Neural progenitor cell (in vitro differentiated cells): ENCODE measurements at places on chromosomes 7 and 10. TPM values are rescaled to one million over a fixed set of nuclear protein-coding genes. Genes with fewer than 3 reads are reported as not detected.

GRCh38 chr7:101677391-101677790, 48.3 kb upstream of the MYL10 start:
- no peak overlapping the region for H3K4me3 ChIP-seq
- H3K36me3 ChIP-seq, result no peaks in the 10 kb centered on the region
- H3K4me1 ChIP-seq, result peaks cover 4% of the 10 kb centered on the region
- H3K27me3 ChIP-seq, result no peaks in the 10 kb centered on the region

GRCh38 chr7:21318916-21319270, 109.0 kb upstream of the SP4 start:
- H3K36me3 ChIP-seq, result no peaks in the 10 kb centered on the region
- no peaks in the 10 kb centered on the region for H3K27me3 ChIP-seq
- H3K4me3 ChIP-seq, result no peak overlapping the region
- H3K27ac ChIP-seq, result no peak overlapping the region

DNA sequence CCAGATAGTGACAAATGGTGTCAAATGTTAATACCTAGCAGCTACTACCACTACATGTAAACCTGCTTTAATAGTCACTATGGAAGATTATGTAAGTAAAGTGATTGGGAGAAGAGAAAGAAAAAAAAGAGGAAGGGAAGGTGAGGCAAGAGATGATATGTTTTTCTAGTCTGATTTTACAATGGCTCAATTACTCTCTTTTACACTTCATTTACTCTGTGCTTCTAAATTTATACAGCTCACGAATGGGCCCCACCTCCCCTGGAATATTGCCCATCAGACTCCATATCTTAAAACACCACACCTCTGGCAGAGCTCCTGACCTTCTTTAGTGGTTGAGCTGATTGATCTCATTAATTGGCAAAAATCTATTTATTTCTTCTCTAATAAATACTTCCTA, 28.0 kb upstream of the IKZF1 start:
- H3K36me3 ChIP-seq, result no peaks in the 10 kb centered on the region
- no peak overlapping the region for H3K4me3 ChIP-seq

GRCh38 chr7:107591421-107591820, 11.4 kb downstream of the BCAP29 start:
- H3K36me3 ChIP-seq, result no peaks in the 10 kb centered on the region
- no peaks in the 10 kb centered on the region for H3K27me3 ChIP-seq
- no peak for DNase-seq
- H3K4me3 ChIP-seq, result no peak overlapping the region
- no peaks in the 10 kb centered on the region for H3K4me1 ChIP-seq

DNA sequence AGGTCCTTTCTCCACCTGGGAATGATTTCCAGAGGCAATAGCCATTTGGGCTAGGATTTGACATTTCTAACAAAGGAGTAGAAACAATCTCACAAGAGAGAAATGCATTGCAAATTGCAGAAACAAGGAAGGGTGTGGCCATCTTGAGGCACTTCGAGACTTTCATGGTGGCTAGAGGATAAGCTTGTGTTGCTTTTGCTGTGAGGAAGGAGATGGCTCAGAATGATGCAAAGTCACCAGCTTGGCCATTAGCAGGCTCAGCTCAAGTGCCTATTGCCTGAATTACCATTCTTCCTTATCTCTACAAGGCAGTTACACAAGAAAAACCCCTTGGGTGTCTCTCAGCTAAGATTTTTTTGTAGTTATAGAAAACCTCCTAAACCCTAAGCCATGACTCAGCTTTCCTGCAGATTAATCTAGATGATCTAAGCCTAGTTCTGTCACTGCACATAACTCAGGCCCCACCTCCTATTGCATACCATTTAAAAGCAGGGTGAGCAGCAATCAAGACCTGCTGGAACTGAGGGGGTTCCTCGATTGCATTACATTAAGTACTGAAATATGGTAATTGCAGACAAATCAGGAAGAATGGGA, 683.1 kb downstream of the NRG3 start:
- no peaks in the 10 kb centered on the region for H3K36me3 ChIP-seq
- no peak overlapping the region for H3K4me3 ChIP-seq
- H3K4me1 ChIP-seq, result no peaks in the 10 kb centered on the region
- no peaks in the 10 kb centered on the region for H3K27me3 ChIP-seq
- no peak for DNase-seq

DNA sequence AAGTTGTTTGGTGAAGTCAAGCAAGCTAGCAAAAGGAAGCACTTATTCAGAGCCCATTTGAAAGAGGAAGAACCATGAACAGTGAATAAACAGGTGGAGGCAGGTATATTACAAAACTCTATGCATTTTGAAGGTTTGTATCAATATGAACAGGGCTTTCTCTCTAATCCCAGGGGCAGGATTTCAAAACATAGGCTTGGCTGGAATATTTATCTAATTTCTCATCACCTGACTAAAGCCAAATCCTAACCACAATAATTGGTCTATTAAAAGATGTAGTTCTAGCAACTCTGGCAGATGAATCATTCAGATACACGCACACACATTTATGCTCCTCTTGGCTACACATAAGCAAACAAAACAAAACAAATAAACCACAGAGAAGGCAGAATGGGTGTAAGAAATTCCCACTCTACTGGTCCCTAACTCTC, 554.4 kb downstream of the INHBA start:
- no peaks in the 10 kb centered on the region for H3K27me3 ChIP-seq
- DNase-seq, result no peak
- H3K4me3 ChIP-seq, result no peak overlapping the region
- peaks cover 8% of the 10 kb centered on the region for H3K4me1 ChIP-seq
- H3K27ac ChIP-seq, result no peak overlapping the region

DNA sequence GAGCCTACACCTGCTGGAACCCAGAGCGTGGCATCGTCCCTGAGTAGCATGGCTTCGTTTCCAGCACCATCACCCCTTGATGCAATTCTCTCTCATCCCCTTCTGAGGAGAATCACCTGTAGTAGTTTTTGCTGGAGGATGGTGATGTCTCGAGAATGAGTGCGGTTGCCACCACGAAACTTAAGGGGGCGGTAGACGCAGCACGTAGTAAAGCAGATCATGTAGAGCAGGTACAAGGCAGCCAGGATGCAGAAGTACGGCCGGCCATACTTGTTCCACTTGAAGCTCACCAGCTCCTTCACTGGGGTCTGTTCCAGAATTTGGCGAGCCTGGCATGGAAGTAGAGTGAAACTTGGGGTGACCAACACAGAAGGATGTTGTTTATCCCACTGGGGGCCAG, 8.1 kb downstream of the TRPV5 start:
- no peaks in the 10 kb centered on the region for H3K4me1 ChIP-seq
- no peak overlapping the region for H3K4me3 ChIP-seq
- no peak for DNase-seq
- no peaks in the 10 kb centered on the region for H3K36me3 ChIP-seq
- no peaks in the 10 kb centered on the region for H3K27me3 ChIP-seq

- no peak overlapping the region for H3K4me3 ChIP-seq
- H3K27ac ChIP-seq, result peak overlapping the region; percentile 77
- no peaks in the 10 kb centered on the region for H3K27me3 ChIP-seq
- peaks cover 34% of the 10 kb centered on the region for H3K4me1 ChIP-seq
These were observed 65.6 kb downstream of the HIPK2 start for GRCh38 chr7:139711991-139712743.

- no peak for DNase-seq
- no peak overlapping the region for H3K4me3 ChIP-seq
- no peaks in the 10 kb centered on the region for H3K4me1 ChIP-seq
- no peaks in the 10 kb centered on the region for H3K27me3 ChIP-seq
These were observed 89.0 kb upstream of the PPP2R2D start for GRCh38 chr10:131811630-131812403.

GRCh38 chr10:4051641-4052151, 266.7 kb upstream of the KLF6 start:
- DNase-seq, result no peak
- no peaks in the 10 kb centered on the region for H3K36me3 ChIP-seq
- no peak overlapping the region for H3K4me3 ChIP-seq
- no peaks in the 10 kb centered on the region for H3K27me3 ChIP-seq
- no peaks in the 10 kb centered on the region for H3K4me1 ChIP-seq

DNA sequence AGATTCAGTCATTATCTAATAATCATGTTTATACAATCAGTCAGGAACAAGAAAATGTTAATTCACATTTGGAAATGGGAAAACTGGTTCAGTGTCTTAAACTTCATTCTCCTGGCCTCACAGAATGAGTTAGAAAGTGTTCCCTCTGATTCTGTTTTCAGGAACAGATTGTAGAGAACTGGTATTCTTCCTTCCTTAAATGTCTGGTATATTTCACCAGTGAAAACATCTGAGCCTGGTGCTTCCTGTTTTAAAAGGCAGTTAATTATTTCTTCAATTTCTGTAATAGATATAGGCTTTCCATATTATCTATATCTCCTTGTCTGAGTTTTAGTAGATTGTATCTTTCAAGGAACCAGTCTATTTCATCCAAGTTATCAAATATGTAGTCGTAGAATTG, 97.1 kb upstream of the TMEM168 start:
- DNase-seq, result no peak
- H3K36me3 ChIP-seq, result no peaks in the 10 kb centered on the region
- no peak overlapping the region for H3K4me3 ChIP-seq
- H3K27me3 ChIP-seq, result no peaks in the 10 kb centered on the region

- no peak for DNase-seq
- H3K4me1 ChIP-seq, result no peaks in the 10 kb centered on the region
- no peak overlapping the region for H3K27ac ChIP-seq
- peaks cover 55% of the 10 kb centered on the region for H3K27me3 ChIP-seq
- no peaks in the 10 kb centered on the region for H3K36me3 ChIP-seq
These were observed 293.6 kb downstream of the DNAJB6 start for GRCh38 chr7:157630301-157630853.

GRCh38 chr7:98133181-98133580, 26.5 kb downstream of the LMTK2 start:
- H3K27me3 ChIP-seq, result no peaks in the 10 kb centered on the region
- DNase-seq, result no peak
- H3K4me1 ChIP-seq, result peaks cover 22% of the 10 kb centered on the region
- no peak overlapping the region for H3K4me3 ChIP-seq
- no peak overlapping the region for H3K27ac ChIP-seq
- H3K36me3 ChIP-seq, result no peaks in the 10 kb centered on the region

GRCh38 chr7:102286237-102287110, at the start of gene SH2B2:
Gene SH2B2 (plus strand): TSS chr7:102286868. CDS start chr7:102300551, 13,683 bp downstream.
- no peaks in the 10 kb centered on the region for H3K36me3 ChIP-seq
- H3K4me1 ChIP-seq, result peaks cover 19% of the 10 kb centered on the region
- DNase-seq, result peak; percentile 87
- no peak within 1 kb of the TSS for H3K27ac ChIP-seq
- peak within 1 kb of the TSS; percentile 95 for H3K4me3 ChIP-seq

DNA sequence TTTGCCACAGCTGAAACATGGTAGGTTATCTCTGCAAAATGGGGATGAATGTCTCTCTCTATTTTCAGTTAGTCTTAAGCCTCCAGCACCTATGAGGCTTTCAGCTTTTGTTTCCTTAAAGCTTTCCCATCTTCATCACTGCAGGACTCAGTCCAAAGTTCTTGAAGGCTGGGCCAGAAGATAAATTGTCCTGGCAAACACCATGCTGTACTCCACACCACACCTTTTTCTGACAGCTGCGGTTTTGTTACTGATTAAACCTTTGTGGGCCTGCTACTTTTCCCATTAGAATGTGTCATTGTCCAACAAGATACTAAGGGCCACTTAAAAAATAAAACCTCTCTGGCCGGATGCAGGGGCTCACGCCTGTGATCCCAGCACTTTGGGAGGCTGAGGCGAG, 87.2 kb upstream of the A1CF start:
- H3K4me1 ChIP-seq, result no peaks in the 10 kb centered on the region
- no peak overlapping the region for H3K4me3 ChIP-seq
- no peak for DNase-seq
- H3K27ac ChIP-seq, result no peak overlapping the region
- no peaks in the 10 kb centered on the region for H3K36me3 ChIP-seq

Gene OR6B1
- total RNA-seq, result not detected in 2 replicates

Gene ZNF117
- total RNA-seq, result 35.8 and 71.6 TPM in 2 replicates

Gene KAZALD1
- total RNA-seq, result 0.77 and 1.8 TPM in 2 replicates

Gene OR9A2
- not detected in 2 replicates for total RNA-seq
